ENCODE measurements at places on chromosomes 4 and X.

DNA sequence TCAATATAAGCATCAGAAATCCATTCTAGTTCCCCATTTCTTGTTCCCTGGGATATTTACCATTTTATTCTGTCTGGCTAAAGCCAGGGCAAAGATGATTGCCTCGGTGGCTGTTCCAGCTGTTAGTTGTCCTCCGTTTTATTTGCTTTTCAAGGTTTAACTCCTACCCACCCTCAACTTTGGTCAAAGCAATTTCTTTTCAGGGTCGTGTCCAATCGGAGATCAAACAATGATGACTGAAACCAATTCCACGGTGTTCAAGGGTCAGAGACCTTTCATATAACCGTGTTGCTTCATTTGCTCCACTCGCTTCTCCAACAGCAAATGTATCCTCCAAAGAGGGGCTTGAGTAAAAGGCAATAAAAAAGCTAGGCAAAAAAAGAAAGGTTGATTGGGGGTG, 193.5 kb upstream of the FTHL17 start:
- no peak for DNase-seq

DNA sequence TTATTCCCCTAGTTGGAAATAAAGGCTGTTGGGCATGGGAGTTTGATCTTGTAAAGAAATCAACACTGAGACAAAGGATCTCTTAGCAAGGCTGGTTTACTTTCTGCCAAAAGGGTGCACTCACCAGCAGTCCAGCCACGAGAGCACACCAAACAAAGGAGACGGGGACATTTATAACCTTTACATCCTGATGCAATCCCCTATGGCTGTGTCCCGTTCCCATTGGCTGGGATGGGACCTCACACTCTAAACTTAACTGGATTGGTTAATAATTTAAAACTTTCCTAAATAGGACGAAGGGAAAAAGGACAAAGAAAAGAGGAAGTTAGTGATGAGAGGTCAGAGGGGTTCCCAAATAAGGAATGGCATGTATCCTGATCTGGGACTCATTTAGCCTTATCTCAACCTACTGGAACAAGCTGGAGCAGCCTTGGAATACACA, 17.9 kb downstream of the METAP1 start:
- no peak for DNase-seq

DNA sequence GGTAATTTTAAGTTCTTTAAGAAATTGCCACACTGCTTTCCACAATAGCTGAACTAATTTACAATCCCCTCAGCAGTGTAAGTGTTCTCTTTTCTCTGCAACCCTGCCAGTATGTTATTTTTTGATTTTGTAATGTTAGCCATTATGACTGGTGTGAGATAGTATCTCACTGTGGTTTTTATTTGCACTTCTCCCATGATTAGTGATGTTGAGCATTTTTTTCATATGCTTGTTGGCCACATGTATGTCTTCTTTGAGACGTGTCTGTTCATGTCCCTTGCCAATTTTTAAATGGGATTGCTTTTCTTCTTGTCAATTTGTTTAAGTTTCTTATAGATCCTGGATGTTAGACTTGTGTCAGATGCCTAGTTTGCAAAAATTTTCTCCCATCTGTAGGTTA, 86.1 kb downstream of the BMP3 start:
- no peak for DNase-seq

DNA sequence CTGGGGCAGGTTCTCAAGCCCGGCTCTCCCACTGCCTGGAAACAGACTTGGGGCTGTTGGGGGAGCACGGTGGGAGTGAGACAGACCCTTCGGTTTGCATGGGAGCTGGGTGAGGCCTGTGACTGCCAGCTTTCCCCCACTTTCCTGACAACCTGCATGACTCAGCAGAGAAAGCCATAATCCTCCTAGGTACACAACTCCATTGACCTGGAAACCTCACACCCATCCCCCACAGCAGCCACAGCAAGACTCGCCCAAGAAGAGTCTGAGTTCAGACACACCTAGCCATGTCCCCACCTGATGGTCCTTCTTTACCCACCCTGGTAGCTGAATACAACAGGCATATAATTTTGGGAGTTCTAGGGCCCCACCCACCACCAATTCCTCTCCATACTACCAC, 57.6 kb upstream of the UBQLN2 start:
- DNase-seq, result no peak

DNA sequence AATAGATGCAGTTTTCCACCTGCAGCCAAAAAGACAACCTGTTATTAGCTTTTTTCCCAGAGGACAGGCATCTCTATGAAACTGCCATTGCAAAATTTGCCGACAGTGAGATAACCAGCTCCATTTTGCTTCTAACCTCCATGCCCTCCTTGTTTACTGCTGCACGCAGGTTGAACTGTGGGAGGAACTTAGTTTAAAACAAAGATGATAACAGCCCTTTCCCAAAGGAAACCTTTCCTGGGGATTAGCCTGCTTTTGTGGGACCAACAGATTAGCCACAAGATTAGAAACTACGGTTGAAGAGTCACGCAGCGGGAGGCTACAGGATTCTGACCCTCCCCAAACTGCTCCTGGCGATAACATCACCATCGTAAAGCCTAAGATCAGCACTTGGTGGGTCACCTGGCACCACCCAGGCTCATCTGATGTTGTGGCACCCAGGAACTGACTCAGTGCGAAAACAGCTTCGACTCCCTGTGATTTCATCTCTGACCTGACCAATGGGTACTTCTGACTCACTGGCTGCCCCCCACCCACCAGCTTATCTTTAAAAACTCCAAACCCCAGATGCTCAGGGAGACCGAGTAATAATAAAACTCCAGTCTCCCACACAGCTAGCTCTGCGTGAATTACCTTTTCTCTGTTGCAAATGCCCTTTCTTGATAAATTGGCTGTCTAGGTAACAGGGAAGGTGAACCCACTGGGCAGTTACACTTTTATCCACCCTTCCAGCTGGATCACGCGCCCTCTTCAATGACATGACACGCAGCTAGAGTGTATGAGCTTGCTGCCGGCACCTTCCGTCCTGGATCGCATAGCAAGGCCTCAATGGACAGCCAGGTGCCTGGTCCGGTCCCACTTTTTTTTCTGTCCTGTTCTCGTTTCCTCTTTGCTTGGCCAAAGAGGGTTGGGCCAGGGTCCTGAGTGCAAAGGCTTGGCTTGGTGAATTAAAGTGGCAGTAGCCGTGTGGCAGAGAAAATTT, 27.2 kb downstream of the NOP14 start:
- peak; percentile 86 for DNase-seq

DNA sequence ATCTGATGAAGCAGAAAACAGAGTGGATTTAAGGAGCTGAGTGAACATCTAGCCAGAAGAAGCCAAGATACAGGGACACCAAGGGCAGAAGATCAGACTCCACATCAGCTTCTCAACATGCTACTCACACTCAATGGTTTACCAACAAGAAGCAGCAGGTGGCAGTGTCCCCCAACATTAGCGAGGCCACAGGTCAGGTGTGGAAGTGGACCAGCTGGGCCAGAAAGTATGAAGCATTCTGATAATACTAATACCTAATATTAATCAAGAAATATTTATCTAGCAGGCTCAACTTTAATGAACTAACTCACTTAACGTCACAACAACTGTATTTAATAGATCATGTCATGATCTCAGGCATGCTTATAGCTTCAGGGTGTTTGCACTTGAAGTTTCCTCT, 73.4 kb upstream of the TTC29 start:
- DNase-seq, result peak; percentile 43

GRCh38 chr4:60809486-60809800, 390.7 kb upstream of the ADGRL3 start:
- DNase-seq, result no peak

- no peak for DNase-seq
Measured at GRCh38 chrX:154797006-154797405, 8.3 kb downstream of the MPP1 start.

- no peak for DNase-seq
Measured at GRCh38 chrX:49257074-49257790, 7.3 kb downstream of the FOXP3 start.

DNA sequence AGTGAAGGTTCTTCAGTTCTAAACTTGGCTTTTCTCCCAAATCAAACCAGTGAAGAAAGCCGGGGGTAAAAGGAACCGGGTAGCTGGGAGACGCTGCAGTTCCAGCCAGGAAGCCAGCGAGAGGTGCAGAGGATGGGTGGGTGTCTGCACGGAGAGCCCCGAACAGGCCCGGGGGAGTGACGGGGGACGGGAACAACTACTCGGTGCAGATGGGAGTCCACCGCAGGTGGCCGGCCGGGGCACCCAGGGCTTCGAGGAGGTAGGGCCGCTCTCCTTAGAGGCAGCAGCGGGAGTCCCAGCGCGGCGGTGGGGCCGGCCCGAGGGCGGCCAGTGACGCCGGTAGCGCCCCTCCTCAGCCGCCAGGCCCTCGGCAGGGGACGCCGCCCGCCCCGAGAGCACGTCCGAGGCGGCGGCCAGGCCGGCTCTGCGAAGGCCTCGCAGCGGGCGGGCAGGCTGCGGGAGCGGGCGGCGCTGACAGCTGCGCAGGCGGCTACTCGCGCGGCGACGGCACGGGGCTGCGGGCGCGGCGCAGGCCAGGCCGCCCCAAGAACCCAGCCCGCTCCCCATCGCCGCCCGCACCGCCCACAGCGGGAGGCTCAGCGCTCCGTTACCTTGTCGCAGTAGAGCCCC, 449 bp downstream of the FBXL5 start:
- peak; percentile 17 for DNase-seq

DNA sequence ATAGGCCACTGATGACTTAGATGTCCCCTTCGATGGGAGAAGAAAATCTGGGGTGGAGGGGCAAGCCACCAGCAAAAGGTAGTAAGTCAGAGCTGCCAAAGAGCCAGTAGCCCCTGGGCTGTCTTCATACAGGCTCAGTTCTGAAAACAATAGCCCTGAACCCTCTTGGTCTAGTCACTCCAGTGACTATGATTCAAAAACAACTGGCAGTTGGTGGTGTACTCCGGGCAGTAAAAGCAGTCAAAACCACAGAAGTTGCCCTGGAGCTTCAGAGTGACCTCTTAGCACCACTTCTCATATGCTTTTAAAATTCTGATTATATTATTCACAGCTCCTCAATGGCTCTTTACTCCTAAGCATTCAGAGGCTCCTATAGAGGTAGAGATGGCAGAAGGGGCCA, 164.3 kb upstream of the MAMLD1 start:
- no peak for DNase-seq

DNA sequence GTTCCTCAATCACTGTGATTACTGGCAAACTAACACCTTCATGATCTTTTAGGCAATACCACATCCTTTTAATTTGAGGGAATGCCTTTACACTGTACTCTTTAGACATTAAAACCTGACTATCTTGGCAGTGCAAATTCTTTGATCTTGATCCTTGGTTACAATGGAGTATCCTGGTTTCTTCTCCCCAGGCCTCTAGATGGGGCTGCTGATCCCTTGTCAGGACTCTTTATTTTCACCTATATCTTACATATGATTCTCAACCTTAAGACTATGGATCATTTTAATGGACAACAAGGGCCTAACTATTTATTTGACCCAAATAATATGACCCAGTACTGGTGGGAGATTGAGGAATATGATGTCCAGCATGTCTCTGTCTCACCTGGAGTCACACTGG, 1005.5 kb upstream of the INTU start:
- DNase-seq, result no peak

DNA sequence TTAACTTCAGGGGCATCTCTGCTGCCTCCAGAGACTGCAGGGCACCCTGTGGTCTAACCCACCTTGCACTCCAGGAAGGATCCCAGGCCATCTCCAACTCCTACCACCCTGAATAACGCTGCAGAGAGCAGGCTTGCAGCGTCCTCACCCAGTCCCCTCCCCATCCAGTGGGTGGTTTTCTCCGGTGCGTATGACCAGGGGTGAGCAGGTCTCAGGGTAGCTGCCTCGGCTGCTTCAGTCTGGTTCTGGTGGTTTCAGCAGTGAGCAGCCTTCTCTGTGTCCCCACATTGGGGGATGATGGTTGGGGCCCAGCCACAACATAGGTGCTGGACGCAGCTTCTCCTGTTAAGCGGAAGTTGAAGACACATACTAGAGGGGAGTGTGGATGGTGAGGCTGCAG, 38.6 kb upstream of the SORCS2 start:
- DNase-seq, result no peak

DNA sequence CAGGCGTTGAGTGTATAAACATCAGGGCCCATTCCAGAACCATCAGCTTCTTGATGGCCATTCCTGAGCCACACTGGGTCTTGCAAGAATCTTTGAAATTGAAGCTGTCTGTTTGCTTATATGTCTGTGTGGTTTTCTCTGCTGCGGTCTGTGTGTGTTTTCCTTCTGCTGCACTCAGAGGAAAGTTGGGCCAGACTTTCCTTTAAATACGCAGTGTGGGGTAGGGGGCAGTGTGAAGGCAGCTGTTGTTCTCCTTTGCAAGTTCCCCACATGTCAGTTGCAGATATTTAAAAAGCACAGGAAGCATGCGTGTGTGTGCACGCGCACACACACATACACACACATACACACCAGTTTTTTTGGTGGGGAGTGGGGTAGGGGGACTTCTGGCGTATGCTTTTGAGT, 32.1 kb downstream of the CCKAR start:
- no peak for DNase-seq

GRCh38 chr4:144862210-144862609, 216.3 kb downstream of the HHIP start:
- DNase-seq, result no peak

GRCh38 chr4:11179796-11180195, 248.9 kb downstream of the HS3ST1 start:
- no peak for DNase-seq

GRCh38 chrX:134625315-134625718, 33.0 kb downstream of the PLAC1 start:
- DNase-seq, result no peak

- no peak for DNase-seq
Measured at GRCh38 chr4:25081866-25082471, 51.2 kb upstream of the LGI2 start.

DNA sequence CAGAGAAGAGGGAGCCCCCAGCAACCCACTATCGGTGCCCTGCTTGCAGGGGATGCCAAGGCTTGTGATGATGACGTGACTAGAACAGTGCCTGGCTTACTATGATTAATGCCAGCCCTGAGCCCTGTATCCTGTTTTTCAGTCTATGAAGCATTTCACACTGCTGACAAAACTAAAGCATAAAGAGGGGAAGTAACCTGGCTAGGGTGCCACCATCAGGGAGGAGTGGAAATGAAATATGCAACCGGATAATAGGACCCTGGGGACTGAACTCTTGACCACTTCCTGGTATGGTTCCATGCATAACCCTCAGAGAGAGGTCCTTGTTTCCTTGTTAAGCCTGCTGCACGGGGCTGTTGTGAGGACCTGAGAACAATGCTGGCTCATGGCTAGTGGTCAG, 50.3 kb downstream of the MED28 start:
- DNase-seq, result no peak

- no peak for DNase-seq
Measured at GRCh38 chrX:108199691-108200090, 108.1 kb downstream of the ATG4A start.

- no peak for DNase-seq
Measured at GRCh38 chr4:12203945-12204344, 775.3 kb upstream of the HS3ST1 start.

DNA sequence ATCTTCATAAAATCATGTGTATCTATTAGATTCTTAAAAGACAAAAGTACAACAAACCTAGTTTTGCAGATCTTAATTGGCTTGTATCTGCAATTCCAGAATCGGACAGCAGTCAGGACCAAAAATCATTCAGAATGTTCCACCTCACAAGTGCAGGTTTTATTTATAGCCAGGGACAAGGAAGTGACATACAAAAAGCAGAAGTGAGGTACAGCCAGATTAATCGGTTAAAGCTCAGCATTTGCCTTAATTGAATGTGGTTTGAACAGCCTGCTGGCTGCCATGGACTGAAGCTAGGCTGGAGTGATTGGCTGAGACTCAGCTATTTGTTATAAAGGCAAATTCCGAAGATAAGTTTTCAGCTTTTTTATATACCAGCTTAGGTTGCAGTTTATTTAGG, 932.6 kb downstream of the C4orf33 start:
- DNase-seq, result no peak

Measured in CD4-positive, alpha-beta T cell treated with Interleukin-15 for 4 hours (primary cell).